ENCODE measurements at places on chromosomes 3 and 15.

DNA sequence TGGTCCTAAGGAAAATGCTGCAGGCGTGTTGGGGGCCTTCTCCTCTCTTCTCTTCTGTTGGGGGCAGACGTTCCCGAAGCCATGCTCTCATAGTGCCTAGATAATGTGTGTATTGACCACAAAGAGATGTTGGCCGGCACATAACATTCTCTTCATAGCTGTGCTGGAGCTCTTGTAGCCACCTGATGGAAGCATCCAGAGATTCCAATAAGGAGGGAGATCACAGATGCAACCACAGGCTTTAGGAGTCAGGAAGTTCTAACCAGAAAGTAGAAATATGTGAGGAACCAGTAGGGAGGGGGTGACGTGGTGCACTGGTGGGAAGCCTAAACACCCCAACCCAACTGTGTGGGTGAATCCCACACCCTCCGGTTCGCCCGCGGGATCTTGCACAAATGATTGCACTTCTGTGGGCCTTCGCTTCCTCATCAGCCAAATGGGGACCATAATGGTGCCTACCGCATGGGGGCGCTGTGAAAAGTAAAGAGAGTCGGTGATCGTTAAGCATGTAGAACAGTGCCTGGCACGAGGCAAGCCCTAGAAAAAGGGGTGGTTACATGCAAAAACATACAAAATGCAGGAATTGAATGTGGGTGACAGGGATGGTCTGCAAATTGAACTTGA lies 87.8 kb downstream of the TOP2B start:
- DNase-seq = no peak

GRCh38 chr15:34708422-34708821 lies 46.4 kb downstream of the GJD2 start:
- no peak for DNase-seq

GRCh38 chr15:78461171-78461888 lies 23.3 kb downstream of the IREB2 start:
- no peak for DNase-seq

DNA sequence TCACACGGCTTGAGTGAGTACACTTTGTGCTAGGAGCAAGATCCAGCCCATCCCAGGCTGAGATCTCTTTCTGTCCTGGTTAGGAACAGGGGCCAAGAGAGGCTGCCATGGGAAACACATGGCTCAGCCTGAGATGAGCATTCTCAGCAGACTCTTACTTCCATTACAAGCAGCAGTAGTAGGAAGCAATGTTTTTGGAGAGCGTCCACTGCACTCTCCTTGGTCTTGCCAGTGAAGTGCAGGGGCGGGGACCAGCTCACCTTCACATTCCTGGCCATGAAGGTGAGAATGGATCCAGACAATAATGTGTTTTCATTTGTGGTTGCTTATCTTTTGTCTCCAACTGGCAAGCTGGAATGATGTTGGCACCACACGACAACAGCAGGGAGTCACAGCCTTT lies 24.7 kb downstream of the ZNF80 start:
- no peak for DNase-seq

DNA sequence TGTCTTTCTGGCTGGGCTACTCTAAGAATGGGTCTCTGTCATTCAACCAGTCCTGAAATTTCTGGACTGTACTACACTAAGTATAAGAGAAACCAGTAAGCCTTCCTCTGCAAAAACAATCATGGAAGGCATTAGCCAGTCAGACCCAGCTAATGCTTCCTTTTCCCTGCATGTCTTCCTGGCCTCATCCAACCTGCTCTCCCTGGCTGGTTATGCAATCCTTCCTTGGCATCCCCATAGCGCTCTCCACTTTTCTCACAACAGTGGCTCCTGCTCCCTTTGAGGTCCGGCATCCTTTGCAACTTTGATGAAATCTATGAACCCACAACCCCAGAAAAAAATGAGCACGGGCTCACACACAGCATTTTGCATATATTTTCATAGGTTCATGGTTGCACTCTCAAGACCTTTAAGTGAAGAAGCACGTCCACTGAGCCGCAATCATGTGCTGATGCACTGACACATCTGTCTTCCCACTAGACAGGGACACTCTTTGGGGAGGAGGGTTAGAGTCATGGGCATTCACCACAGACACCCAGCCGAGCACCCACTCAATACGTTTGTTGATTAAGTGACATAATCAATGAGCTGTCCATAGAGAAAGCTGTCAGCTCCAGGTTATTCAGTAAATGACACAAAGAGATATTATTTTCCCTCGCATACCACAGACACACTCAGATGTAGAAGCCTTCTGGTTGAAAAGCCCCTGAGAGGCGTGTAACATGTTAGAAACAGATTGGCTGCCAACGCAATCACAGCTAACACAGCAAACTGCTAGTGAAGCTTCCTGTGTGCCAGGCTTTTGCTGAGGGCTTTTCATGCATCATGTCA lies 66.7 kb downstream of the PLD1 start:
- no peak for DNase-seq

DNA sequence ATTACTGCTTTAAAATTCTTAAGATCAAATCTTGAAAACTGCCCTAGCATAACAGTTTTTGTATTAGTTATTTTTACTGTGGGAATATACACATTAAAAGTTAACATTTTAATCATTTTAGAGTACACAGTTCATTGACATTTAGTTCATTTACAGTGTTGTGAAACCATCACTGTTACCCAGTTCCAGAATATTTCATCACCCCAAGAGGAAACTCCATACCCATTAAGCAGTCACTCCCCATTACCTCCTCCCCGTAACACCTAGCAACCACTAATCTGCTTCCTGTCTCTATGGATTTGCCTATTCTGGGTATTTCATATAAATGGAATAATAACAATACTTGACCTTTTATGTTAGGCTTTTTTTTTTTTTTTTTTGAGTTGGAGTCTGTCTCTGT lies 164.1 kb upstream of the LRRFIP2 start:
- no peak for DNase-seq

GRCh38 chr3:177973241-177973840 lies 562.9 kb upstream of the KCNMB2 start:
- DNase-seq = no peak

GRCh38 chr3:172622916-172623700 lies 87.8 kb downstream of the NCEH1 start:
- DNase-seq = peak; percentile 37

GRCh38 chr3:5187920-5188418 lies 462 bp downstream of the EDEM1 start:
- DNase-seq = no peak

- DNase-seq = no peak
Observed at GRCh38 chr15:81295486-81296121, 28.3 kb downstream of the STARD5 start.

DNA sequence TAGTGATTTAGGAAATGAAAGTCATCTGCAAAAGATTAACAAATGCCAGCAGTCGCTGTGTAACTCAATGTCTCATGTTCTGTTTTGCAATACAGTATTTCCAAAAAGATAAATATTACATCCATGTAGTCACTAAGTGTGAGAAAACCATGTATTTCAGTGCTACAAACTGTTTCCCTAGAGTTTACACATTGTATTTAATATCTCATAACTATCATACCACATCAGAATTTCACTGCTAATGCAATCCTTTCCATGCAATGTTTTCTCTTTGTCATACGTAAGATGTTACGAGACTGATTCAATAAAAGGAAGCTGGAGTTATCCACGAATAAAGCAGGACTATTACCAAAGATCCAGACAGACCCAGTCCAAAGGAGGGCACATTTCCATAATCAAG lies 269.4 kb downstream of the GBE1 start:
- no peak for DNase-seq

DNA sequence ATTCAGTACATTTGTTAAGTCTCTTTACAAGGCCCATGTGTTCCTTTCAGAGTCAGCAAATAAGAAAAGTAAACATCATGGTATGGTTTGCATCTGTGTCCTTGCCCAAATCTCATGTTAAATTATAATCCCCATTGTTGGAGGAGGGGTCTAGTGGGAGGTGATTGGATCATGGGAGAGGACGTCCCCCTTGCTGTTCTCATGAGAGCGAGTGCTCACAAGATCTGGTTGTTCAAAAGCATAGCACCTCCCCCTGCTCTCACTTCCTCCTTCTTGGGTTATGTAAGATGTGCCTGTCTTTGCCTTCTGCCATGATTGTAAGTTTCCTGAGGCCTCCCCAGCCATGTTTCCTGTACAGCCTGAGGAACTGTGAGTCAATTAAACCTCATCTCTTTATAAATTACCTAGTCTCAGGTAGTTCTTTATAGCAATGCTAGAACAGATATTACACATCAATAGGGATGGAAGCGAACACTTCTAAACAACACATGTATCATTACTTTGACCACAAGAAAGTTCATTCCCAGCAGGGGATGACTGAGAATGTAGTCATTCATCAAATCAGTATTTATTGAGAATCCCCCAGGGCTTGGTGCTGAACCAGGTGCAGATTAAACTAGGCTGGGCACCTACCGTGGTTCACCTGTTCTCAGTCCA lies 4.1 kb downstream of the EFCAB12 start:
- no peak for DNase-seq

- DNase-seq = peak; percentile 42
Observed at GRCh38 chr15:42156243-42156922, at the start of gene PLA2G4F. PLA2G4F (minus strand) TSS chr15:42156636; CDS start chr15:42156549, 87 bp downstream.

DNA sequence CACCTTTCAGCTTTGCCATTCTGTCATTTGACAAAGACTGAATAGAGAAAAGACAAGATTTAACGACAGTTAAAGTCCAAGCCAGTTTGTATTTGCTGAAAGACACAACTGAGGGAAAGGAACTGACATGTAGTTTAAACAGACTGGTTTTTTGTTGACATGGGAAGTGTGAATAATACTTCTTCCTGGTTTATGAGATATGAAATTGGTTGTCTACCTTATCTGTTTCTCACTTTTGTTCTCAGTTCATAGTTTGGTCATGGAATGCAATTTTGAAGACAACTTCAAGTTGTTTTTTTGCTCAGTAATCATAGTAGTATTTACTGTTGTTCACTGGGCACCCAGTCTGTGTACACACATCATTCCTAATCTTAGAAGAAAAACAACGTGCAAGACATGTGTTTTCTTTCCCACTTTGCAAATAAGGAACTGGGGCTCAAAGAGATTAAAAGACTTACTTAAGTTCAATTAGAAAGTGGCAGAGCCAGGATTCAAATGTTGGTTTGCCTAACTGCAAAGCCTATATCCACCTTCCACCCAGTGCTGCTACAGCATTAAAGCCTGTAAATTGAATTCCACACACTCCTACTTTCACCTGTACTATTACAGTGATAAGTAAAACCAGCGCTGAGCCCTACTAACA lies 103.5 kb downstream of the LPP start:
- no peak for DNase-seq

- no peak for DNase-seq
Observed at GRCh38 chr3:117350371-117350770, 640.8 kb downstream of the TUSC7 start.

DNA sequence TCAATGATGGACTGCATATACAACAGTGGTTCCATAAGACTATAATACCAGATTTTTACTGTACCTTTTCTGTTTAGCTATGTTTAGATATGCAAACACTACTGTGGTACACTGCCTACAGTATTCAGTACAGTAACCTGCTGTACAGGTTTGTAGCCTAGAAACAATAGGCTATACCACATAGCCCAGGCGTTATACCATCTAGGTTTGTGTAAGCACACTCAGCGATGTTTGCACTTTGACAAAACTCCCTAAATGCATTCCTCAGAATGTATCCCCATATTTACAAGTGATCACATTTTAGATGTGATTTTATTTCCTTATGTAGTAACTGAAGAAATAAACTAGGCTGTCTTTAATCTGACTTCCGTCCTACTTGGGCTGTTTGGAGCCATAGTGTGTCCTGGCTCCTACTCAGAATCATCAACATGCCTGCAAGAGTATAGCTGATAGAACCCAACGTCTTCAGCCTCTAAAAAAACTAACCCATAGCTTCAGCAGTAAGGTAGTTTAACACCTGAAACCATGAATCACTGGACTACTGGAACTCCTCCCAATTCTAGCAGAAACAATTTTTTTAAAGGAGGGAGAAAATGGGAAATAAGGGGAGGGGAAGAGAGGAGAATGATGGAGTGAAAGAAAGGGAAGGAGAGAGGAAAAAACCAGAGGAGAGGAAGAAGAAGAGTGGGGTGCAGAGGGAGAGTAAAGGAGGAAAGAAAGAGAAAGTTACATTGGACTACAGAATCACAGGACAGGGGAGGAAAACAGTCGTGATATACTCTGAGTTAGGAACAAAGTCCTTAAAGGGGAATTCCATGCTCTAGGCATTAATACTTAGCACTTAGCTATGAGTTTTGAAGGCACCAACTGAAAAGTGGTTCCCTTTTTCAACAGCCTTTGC lies 67.7 kb upstream of the PLXND1 start:
- DNase-seq = no peak

- no peak for DNase-seq
Observed at GRCh38 chr15:76234337-76234889, 76.9 kb downstream of the ETFA start.

DNA sequence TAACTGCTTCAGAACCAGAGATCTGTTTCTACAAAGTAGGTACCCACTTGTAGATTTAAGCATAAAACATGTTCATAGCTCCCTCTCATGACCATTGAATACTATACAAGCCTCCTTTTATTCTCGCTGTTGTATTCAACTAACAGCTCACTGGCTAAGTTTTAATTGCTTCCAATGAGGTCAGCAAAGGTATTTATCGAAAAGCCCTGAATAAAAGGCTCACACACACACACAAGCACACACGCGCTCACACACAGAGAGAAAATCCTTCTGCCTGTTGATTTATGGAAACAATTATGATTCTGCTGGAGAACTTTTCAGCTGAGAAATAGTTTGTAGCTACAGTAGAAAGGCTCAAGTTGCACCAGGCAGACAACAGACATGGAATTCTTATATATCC lies at the start of gene FGF7:
Gene FGF7, plus strand, starts transcription at position 222 of the 400 bp plus-strand sequence. CDS start 1,056 bp downstream, outside the sequence.
- DNase-seq = no peak

DNA sequence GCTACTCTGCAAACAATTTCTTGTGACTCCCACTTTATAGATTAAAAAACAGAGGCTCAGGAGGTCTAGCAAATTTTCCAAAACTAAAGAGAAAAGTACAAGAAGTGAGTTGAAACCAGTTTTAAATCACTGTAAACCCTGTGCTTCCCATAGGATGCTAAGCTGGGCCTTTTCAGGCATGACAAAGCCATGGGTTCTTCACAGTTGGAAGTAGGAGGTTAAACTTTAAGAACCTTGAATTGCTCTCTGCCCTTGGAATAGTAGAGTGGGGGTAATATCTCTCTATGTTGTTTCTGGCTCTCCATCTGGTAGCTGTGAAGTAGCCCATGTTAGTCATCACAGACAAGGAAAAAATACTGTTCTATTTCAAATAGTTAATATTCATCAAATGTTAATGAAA lies 193.6 kb upstream of the SATB1 start:
- no peak for DNase-seq
